Glutamatergic neuron (in vitro differentiated cells): ENCODE measurements at places on chromosomes 2 and 18.

- no peak for DNase-seq
These were observed 133.0 kb upstream of the TLK1 start for GRCh38 chr2:171293661-171294060.

- no peak for DNase-seq
These were observed 95.0 kb upstream of the ZNF521 start for GRCh38 chr18:25446972-25447371.

DNA sequence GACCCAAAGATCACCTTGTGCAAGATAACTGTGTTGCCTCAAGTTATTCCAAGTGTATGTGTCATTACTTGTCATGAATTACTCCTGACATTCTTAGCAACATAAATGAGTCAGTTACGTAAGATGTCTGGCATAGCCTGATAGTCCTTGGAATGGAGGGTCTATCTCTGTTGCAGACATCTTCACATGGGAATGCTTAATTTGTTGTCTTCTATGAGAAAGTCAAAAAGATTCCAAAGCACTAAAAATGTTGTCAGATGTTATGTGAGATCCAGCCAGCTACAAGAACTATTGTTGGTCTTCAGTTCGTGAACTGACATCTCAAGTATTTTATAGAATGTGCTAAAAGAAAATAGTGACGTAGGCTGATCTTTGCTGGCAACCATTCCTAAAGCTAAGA, 178.2 kb upstream of the RASGRP3 start:
- no peak for DNase-seq

DNA sequence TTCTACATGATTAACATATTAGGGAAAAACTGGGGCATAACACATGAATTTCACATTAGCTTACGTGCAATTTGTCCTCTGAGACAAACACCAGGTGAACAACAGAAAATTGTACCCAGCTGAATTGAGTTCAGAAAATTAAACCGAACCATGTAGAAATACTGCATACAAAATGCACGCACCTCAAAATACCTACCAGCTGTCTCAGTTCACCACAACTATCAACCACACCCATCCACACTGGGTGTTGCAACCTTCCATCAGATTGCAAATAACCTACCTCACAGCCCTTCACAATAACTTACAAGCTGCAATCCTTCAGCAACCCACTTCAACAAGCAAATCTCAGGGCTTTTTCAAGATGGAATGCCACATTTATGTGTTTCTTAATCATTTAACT, 55.9 kb downstream of the UNC50 start:
- no peak for DNase-seq

DNA sequence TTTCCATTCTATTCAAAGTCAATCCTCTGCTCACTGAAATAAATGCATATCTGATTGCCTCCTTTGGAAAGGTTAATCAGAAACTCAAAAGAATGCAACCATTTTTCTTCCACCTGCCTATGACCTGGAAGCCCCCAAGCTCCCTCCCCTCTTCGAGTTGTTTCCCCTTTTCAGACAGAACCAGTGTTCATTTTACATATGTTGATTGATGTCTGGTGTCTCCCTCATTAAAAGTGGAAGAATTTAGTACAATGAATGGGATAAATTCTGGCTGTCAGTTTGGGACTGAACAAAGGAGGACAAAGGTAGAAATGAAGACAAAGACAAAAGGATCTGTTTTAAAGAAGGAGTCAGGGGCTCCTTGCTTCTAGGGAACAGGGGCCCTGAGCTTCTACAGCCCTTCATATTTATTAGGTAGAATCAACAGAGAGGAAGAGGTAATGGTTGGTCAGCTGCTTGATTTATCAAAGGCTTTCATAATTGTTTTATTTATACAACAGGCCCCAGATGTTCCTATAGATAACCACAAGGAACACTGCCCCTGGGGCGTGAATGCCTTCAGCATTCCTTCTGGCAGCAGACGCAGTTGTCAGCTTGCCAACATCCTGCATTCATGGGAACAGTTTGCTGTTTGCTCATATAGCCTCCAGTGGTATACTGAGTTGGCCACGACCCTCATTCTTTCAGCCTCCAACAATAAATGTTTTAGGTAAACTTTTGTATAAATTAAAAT, 949.8 kb upstream of the LRATD1 start:
- DNase-seq, result no peak
